Glutamatergic neuron (in vitro differentiated cells): ENCODE measurements at places on chromosomes 13 and 19. TPM values are rescaled to one million over a fixed set of nuclear protein-coding genes. Genes with fewer than 3 reads are reported as not detected.

APOC4 gene
- not detected for total RNA-seq

C19orf85 gene
- not detected for total RNA-seq

GRCh38 chr19:42619271-42619670 is 24.5 kb upstream of the CEACAM8 start:
- DNase-seq: no peak

GRCh38 chr13:20136781-20137703 is 23.8 kb downstream of the GJA3 start:
- peak; percentile 47 for DNase-seq

- DNase-seq: no peak
Measured at GRCh38 chr19:15587663-15588062, 27.4 kb upstream of the CYP4F8 start.

DNA sequence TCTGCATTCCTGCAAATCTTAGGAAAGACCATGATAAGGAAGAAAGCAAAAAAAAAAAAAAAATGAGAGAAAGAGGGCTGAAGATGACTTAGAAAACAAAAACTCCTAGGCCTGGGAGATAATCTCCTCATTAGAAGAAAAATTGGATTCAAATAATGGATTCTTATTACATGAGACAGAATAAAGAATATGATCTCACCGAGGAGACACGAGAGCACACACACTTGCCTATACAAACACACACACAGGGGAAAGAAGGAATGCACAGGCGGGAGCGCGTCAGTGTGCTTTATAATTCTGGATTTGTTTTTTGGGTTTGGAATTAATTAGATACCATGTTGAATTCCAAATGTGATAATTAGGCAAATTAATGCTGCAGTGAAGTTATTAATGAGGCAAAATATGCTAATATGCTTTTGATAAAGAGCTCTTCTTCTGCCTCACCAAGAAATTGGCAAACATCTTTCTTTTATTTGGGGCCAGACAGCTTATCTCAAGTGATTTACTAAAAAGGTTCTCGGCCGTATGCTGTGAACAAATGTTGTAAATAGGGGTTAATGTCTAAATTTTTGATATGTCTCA is 36.1 kb upstream of the PCDH8 start:
- DNase-seq: no peak

GPC6 gene
- 11.8 TPM for total RNA-seq

KLK4 gene
- total RNA-seq: 0.66 TPM

DNA sequence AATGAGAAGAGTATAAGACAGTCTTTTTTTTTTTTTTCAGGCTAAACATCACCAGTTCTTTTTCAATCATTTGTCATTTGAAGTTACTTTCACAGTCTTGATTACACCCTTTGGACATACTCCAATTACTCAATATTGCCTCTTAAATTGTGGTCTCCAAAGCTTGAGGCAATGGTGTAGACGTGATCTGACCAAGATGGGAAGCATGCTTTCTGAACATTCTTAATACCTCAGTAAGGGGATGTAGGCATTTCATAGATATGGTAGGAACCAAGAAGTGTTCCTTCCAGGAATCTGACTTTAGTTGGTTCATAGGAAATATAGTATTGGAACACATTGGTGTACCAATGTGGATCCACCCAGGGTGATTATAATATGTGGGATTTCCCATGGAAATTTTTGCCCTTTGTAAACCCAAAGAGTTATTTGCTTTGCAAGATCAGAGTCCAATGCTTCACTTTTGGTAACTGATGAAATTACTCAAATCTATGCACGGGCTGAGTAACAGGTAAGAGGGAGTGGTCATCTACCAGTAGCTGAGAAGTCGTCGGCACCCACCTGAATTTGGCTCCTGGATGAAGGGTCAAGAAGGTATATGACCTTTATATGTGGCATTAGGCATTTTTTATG is 62.2 kb downstream of the ERCC5 start:
- no peak for DNase-seq

- no peak for DNase-seq
Measured at GRCh38 chr13:112003941-112004340, 63.0 kb upstream of the SOX1 start.

- DNase-seq: no peak
Measured at GRCh38 chr19:1394252-1395193, 6.8 kb downstream of the GAMT start.

DNA sequence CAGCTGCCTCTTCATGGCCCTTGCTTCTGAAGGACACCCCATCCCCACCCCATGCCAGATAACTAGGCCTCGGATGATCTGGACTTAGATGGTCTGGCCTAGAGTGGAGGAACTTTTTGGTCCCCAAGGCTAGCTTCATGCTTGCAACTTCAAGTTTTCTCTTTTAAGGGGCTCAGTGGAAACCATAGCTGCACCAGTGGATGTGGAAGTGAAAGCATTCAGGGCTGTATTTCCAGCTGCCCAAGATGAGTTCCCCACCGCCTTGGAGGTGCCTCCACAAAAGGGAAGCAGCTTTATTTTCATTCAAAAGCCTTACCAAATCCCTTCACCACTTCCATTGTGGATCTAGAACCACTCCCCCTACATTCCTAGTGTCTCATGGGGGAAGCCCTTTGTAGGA is 17.6 kb upstream of the GSX1 start:
- no peak for DNase-seq

DNA sequence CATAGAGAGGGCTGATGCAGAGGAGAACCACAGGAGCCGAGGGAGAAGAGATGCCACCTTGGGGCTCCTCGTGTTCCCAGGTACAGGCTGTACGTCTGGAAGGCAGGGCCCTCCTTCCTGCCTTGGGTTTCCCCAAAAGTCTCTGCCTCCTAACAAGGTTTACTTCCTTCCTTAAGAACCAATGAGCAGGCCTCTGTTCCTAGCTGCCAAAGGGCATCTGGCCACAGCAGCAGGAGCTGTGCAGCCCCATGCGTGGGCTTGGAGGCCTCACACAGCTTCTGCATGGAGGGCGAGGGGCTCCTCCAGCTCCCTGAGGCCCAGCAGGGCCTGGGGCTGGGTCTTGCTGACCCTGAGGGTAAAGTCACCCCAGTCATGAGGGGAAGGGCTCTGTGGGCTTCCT is 40.6 kb upstream of the TSHZ3 start:
- DNase-seq: no peak

- no peak for DNase-seq
Measured at GRCh38 chr13:66805657-66806056, 424.5 kb downstream of the PCDH9 start.

TRAPPC2B gene
- total RNA-seq: 15.7 TPM

DNA sequence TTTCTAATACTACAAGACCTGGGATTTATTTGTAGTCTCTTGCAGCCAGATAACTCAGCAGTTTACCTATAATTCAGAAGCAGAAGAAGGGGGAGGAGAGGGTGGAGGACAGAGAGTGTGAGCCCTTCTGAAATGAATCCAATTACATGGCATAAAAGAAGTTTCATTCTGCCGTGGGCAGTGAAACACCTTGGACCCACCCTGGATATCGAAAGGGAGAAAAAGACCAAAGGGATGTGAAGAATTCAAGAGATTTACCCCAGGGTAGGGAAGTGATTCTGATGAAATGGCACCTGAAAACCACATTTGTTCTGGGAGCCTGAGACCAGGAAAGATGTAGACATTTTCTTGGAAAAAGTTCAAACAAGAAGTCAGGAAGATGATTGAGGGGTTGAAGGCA is 140.9 kb downstream of the NDFIP2 start:
- DNase-seq: no peak

ZNF730 gene
- 23.3 TPM for total RNA-seq

DNA sequence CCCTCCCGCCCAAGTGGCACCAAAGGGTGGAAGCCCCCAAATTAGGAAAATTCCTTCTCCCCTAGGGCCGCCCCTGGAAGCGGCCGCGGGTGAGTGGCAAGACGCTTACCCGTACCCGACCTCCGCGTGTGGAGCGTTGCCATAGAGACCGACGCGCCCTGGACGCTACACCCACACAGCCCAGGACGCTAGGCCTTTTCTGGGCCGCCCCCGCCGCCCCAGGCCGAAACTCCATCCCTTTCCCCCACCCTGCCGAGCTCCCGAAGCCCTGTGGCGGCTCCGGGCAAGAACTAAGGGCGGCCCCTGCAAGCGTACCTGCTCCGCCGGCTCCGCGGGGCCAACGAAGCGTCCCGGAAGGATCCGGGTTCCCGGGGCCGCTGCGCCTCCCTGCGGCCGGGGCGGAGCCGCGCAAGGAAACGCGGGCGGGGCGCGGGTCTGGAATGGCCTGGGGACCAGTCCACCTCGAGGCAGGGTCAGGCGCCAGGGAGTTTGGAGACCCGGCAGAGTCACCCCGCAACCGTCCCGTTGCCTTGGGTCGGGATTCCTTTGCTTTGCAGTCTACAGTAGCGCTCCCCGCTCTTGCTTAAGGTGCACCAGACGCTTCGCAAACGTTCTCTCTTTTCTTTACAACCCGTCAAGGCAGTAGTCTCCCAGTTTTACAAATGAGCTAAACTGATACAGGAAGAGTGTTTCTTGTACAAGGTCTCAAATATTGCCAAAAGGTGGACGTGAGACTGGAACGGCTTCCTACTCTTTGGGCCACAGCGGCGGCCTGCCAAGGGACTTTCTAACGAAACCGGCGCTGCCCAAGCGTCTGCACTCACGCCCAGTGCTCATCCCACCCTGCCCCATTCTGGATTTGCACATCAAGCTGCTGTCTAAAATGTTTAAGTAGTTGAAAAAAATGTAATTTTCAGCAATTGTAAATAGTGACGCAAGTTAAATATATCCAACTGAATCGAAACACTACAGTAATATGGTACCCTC is at the start of gene NEK5:
Gene NEK5, minus strand, starts transcription at position 360 of the 987 bp plus-strand sequence. CDS start 1,591 bp downstream, outside the sequence.
- peak; percentile 89 for DNase-seq

DNA sequence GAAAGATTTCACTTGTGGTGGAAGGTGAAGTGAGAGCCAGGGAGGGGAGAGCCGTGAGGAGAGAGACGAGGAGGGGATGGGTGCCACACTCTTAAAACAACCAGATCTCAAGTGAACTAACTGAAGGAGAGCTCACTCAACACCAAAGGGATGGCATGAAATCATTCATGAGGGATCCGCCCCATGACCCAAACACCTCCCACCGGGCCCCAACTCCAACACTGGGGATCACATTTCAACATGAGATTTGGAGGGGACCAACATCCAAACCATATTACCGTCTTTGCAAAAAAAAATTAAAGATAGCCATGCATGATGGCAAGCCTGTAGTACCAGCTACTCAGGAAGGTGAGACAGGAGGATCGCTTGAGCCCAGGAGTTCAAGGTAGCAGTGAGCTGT is 34.9 kb upstream of the POP4 start:
- no peak for DNase-seq

- DNase-seq: no peak
Measured at GRCh38 chr13:44432650-44433049, 59.0 kb downstream of the SERP2 start.

IQCN gene
- 23.6 TPM for total RNA-seq

ASF1B gene
- total RNA-seq: 2.3 TPM

DNA sequence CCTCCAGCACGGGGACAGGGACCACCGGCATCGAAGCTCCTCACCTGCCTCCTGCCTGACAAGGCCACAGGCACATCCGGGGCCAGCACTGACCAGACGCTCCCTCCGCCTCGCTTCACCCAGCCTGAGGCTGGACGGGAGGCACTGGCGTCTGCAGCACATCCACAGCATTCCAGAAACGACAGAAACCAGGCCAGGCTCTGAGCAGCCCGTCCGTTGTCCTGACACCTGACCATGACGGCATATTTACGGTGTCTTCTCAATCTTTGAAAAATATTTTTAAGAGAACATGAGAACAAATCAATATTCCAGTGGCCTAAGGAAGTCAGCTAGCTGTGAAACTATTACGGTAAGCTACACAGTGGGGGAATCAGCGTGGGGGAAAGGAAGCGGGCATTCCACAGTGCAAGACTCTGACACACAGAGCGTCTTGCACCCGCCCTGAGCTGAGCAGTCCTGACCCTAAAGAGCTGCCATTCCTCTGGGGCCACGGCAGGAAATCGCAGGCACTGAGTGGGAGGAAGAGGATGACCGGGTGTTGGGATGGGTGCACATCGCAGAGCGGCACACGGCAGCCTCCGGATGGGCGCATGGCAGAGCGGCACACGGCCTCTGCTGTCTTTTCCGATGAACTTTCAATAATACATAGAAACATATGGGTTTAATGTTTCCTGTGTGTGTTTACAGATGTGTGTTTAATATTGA is 26.8 kb downstream of the RASA3 start:
- no peak for DNase-seq

- no peak for DNase-seq
Measured at GRCh38 chr19:54331626-54332025, 7.3 kb downstream of the LILRA4 start.
